Stimulated activated CD4-positive, alpha-beta T cell treated with anti-CD3 and anti-CD28 coated beads, TNF-alpha, amount 100 ng/mL, for 48 hours (primary cell): ENCODE measurements at places on chromosomes 3 and 15.

DNA sequence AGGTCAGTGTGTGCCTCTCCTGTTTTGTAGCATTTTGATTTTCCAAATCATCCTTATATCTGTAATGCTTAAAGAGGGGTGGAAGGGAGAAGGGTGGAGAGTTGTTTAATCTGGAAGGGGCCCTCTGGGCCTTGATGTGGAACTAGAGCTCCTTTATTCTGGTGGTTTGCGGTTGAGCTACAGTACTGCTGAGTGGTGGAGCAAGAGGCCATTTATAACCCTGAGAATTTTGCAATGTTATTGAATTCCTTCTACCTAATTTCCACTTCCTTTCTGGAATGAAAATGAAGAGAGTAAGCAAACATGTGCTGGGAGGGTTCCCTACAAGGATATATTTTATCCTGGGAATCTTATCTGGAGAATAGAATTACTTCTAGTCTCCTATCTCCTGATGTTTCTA is 35.3 kb upstream of the TUBGCP5 start:
- no peak for DNase-seq

DNA sequence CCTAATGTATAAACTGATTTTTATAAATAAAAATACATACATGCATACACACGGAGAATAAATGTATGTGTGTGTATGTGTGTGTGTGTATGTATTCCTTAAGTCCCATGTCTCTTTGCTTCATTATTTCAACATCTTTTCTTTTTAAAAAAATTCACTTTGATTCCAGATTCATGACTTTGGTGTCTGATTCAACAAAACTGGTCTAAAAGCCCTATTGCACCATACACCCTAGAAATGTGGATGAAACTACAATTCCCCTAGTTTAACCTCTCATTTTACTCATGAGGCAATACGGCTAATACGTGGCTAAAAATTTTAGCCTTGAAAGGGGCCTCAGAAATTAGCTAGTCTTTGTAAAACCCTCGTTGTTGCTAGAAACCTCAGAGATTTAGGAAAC is 228.1 kb downstream of the ADAMTS9 start:
- no peak for DNase-seq

GRCh38 chr15:70358871-70359647 is 261.3 kb upstream of the TLE3 start:
- DNase-seq = no peak

GRCh38 chr3:127711896-127712295 is 39.1 kb downstream of the ABTB1 start:
- DNase-seq = no peak

DNA sequence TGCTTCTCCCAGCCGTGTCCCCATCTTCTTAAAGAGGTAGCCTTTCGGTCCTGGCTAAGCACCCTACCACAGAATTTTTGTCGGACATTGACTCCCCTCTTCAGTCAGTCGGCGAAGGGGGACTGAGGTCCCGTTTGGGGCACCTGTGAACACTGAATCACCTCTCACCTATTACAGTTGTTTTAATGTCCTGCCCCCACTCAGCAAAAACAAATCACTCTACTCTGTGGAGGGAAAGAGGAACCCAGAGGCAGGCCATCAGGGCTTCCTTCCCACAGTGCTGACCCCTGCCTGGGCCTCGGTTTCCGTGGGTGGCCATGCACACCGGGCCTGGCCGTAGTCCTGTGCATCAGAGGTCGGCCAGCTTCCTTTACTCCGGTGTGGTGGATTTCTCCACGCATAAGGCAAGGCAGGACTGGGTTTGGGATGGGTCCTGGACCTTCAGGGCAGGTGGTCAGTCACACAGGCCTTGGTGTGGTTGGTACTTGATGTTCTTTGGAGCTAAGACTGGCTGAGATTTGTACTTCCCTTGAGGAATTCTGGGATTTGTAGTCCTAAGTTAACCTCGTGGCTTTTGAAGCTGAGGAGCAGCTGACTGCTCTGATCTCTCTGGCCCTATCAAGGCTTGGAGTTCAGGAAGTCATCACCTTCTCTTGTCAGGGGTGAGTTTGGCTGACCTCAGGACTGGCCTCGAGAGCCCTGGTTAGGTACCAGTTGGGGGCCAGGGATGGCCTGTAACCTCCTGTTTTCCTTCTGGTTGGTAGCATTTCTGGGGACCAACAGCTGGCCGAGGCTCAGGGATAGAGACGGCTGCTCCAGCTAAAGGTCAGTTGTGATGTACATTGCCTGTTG is 627 bp upstream of the FAM131A start:
- no peak for DNase-seq

DNA sequence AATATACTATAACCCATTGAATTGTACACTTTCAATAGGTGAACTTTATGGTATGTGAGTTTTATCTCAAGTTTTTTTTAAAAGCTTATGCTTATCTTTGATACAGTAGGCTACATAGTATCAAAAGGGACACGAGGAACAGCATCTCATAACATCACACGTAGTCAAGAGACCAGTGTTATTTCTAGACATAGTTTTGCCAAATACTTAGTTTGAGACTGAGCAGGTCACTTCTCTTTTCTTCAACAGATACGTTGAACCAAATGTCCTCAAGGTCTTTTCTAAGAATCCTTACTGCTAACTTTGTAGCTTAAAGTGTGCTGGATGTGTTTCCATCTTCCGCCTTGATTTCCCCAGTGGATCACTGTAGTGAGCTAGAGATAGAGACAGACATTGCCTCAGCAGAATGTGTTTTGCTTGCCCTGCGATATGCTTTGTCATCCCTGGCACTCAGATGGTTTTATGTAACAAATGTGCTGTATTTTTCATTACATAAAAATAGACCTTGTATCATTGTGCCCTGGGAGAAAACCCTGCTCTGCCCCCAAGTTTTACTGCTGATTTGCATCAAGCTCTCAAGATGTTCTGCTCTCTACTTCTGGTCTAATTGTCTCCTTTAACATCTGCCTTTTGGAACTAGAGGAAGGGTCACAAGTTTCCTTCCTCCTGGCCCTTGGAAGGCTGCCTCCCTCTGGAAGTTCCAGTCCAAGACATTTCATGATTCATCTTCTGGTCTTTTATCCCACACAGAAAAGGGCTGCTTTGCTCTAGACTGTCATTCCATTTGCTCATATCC is 426.4 kb upstream of the RGMA start:
- no peak for DNase-seq

DNA sequence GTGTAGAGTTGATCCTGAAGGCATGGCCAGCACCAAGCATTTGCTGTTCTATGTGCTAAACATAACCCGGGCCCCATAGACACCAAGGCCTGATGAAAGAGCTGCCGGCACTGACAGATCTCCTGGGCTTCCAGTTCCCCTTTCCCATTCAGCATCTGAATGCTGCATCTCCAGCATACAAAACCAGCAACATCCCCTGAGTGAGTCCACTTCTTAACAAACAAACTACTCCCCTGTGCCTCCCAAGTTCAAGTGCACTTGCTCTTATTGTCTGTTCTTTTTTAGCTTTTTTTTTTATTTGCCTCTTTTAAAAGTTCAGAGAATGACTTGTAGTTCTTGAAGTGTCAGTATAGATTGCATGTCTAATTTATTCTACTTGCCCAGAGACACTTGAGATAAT is 156.0 kb downstream of the EDEM1 start:
- no peak for DNase-seq

GRCh38 chr3:190013943-190014924 is 106.5 kb downstream of the P3H2 start:
- DNase-seq = no peak

DNA sequence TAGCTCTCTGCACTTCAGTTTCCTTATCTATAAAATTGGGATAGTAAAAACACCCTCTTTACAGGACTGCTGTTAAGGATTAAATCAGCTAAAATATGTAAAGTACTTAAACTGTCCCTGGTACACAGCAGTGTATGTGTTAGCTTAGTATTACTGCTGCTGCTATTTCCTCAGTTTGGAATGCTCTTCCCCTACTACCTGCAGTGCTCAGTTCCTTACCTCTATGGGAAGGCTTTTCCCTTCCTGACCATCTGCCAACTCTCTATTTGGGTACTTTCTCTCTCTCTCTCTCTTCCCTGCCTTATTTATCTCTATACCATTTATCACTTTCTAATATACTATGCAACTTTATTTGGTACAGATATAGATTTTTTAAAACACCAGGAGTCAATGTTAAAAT is 26.5 kb downstream of the KPNA4 start:
- DNase-seq = no peak

- no peak for DNase-seq
Measured at GRCh38 chr15:99719096-99719541, 14.1 kb downstream of the LYSMD4 start.

- no peak for DNase-seq
Measured at GRCh38 chr3:114111060-114111770, 54.7 kb downstream of the QTRT2 start.
